ENCODE measurements at places on chromosomes 3 and 15.
A peak's percentile ranks its signal among the peaks of the same experiment; 100 is the strongest.

DNA sequence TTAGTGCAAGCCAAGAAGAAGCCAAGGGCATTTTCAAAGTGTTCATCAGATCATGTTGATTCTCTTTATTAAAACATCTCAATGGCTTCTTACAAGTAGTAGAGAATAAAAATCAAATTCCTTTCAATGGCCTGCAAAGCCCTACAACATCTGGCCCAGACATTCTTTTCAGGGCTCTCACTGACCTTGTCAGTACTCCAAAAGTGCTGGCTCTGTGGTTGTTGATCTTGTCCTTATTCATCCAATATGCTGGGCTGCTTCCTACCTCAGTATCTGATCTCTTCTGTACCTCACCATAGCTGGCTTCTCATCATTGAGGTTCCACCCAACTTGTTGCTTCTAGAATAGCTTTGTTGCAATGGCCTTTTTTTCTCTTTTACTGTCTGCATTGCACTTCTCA, 74.0 kb upstream of the SAMMSON start:
- DNase-seq = no peak

DNA sequence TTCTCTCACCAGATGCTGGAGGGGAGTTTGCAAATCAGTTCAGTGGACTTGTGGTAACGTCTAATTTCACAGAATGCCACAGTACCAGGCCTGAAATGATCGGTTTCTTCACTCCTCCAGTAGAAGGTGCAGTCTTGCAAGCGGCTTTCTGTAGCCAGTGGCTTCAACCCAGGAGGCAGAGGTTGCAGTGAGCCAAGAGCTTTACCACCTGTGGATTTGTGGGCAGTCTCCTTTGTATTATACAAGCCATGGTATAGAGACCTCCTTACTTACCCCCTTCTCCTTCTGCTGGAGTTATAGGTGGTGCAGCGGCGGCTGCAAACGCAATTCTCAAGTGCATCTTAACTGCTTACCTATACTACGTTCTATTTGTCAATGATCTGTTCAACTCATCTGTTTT, 17.6 kb downstream of the EIF2AK4 start:
- no peak for DNase-seq

GRCh38 chr15:61750271-61751084, 309.8 kb downstream of the VPS13C start:
- DNase-seq = no peak

- no peak for DNase-seq
Observed at GRCh38 chr3:147756476-147756875, 347.3 kb downstream of the ZIC1 start.

DNA sequence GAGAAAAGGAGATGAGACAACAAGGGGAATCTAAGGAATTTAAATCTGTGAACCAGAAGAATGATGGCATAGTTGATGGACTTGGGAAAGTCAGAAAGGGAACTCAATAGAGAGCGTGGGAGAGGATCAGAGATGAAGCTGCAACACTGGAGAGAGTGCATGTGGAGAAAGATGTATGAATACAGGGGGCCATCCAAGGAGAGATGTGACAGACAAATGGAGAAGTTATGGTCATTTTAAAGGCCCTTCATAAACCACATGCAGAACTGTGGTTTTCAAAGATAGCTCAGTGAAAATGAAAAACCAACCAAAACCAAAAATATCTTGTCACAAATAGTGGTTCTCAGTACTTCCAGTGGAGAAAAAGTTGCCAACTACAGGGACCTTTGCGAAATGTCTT, 265.2 kb downstream of the SUCLG2 start:
- no peak for DNase-seq

DNA sequence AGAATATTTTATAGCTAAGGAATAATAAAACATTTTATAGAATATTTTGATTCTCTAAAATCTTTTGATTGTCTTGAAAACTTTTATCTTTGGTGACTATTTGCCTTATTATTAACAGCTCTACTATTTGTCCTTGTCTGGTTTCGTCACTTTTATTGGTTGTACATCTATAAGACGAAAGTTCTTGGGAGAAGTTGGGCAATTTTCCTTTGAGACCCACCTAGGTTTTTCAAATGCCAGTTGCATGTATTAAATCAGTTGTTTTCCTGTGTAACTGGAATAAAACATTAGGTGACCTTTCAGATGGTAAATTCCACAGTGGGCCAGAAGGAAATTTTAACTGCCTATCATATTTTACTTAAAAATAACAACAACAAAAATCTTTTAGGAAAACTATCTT, 1245.7 kb downstream of the SI start:
- no peak for DNase-seq

GRCh38 chr3:66572938-66573710, 72.3 kb upstream of the LRIG1 start:
- DNase-seq = no peak

DNA sequence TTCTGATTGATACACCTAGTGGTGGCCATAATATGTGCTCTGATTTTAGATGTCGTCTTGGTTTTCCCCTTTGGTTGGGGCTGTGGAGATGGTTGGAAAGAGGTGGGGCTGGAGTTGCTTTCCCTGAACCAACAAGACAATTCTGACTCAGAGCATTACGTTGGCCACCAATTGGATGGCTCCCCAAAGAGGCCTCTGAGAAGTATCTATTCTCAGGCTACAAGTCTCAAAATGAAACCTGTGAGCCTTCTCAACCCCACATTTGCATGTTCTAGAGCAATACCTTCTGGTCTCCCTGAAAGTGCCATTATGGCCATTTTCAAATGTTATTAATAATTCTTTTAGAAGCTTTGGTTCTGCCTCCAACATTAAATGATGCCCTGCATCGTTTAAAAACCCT, 188.4 kb upstream of the WNT5A start:
- DNase-seq = no peak

DNA sequence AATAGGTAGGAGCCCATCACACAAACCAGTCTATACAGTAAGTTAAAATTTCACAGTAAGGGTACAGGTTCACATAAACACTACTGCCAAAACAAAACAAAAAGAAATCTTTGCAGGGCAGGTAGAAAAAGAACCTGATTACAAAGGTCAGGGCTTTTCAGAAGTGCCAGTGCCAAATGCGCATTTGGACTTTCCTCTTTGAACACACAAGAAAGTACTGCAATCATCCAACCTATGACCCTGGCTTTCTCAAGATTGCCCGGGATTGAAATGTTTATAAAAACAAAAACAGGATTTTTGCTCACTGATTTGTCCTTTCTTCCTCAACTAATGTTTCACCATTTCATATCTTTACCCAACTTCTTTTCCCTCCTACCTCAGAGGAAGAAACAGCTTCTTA, 47.4 kb downstream of the CBLB start:
- no peak for DNase-seq

DNA sequence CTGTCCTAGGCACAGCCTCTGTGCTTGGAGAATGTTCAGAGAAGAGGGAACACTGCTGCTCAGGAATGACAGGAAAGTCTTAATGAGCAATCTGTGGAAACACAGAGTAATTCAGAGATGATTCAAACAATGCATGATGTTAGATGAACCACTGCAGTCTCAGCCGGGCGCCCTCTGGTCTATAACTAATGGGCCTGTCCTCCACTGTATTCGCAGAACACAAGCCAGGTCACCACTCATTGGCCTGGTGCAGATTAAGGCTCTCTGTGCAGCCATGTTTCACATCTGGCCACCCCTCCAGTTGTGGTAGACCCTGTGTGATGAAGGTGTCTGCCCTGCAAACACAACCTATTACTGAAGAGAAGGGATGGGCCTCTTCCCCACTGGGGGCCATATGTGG, 281.7 kb upstream of the ROPN1 start:
- no peak for DNase-seq

- no peak for DNase-seq
Observed at GRCh38 chr15:75675579-75676404, 28.1 kb downstream of the SNX33 start.

DNA sequence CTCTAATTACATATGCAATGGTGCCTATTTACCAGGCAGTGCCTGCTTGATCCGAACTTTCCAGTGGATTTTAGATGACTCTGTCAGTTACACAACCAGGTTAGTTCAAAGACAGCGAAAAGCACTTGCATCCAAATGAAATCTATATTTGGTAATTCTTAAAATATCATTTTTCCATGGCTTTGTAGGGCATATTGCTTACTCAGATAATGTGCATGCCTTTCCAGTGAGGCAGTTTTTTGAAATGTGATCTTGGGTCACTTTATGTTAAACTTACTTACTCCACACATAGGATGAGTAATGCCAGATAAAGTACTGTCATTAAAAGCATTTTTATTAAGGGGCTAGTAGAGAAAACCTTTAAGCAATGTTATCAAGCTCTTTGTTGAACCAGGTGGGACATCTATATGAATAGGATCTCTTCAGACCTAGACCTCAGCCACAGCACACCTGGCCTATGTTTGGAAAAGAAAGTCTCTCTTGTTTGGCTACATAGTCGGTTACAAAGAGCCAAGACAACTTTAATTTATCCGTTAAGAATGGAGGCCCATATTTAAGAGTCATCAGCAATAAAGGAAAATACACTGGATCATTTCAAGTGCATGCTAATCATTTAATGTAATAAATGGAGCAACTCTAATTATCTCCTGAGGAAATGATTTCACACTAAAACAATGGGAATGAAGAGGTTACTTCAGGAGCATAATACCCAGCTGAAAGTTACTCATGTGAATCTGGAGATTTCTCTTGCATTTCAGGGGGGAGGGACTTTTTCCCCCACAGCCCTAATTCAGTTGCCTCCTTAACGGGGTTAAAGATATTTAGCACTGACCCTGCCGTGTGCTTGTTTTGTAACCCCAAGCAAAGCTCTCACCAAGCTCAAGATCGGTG, 56.3 kb upstream of the TMCO5A start:
- no peak for DNase-seq

DNA sequence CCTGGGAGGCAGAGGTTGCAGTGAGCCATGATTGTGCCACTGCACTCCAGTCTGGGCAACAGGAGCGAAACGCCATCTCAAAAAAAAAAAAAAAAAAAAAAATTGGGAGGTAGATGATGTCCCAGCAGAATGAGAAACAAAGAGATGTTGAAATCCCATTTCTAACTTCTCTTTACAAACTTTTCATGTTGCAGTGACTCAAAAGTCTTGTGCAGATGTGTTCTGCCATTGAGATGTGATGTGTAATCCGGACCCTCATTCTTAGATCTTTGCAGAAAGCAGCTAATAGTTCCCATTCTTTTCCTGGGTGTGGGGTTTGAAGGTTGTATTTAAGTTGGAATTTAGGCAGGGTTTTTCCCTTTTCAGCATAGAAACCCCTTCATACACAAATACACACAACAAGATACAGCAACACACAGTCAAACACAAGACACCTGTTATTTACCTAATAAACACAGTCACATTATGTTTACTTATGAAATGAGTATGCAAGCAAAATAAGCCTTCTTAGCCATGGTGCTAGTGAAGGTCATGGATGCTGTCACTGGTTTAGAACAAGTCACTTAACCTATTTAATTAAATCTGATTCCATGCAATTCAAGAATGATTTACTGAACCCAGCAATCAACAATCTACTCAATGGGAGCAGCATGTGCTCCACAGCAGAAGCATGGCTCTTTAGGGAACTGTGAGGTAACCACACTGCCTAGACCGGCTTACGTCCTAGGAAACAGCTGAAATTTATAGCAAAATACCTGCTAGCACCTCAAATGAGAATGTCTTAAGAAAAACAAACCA, 14.9 kb downstream of the SIAH2 start:
- DNase-seq = no peak

- no peak for DNase-seq
Observed at GRCh38 chr3:3753416-3753815, 45.8 kb upstream of the LRRN1 start.

DNA sequence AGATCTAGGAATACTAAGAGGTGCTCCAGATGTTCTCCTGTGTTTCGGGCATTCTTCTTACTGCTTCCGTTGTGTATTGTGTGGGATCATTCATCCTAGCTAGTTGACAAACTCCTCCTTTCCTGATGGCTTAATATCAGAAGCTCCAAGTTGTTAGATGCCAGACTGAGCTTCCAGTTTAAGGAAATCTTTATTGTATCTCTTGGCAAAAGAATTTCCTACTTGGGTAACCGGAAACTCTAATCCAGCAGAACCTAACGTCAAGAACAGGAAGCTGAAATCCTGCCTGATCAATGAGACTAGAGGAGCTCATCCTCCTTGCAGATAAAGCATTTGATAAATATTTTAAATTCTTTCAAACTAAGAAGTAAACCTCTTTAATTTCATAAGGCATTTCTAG, 27.7 kb upstream of the MYH15 start:
- DNase-seq = no peak

DNA sequence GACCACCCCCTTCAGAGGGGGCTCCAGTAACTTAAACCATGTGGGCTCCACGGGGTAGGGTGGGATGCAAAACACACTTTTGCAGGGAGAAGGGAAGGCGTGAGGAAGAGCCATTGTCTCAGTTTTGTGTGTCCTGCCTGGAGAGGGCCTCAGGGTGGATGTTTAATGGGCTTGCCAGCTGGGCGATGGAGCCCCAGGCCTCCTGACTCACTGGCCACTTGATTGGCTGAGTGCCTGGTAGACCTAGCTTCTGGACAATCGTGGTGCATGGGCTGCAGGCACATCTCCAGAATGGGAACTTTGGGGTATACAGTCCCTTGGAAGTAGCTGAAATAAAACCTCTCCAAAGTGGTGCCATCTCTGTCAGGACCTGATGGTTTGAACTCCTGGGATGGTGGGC, 118.3 kb upstream of the MRPS22 start:
- peak; percentile 56 for DNase-seq

DNA sequence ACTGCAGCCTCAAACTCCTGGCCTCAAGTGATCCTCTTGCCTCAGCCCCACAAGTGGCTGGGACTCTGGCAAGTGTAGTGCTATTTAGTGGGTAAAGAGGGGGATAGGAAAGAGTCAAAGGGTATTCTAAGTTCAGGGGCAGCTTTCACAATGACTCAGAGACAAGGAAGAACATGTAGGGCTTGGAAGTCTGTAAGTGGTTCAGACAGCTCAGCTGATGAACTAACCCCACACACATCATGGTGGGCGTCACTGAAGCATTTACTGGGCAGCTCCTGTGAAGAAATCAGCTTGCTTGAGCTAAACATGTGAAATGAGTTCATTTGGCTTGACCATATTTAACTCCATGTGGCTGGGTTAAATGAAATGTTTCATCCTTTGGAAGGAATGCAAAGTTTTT, 34.6 kb upstream of the THSD4 start:
- no peak for DNase-seq

DNA sequence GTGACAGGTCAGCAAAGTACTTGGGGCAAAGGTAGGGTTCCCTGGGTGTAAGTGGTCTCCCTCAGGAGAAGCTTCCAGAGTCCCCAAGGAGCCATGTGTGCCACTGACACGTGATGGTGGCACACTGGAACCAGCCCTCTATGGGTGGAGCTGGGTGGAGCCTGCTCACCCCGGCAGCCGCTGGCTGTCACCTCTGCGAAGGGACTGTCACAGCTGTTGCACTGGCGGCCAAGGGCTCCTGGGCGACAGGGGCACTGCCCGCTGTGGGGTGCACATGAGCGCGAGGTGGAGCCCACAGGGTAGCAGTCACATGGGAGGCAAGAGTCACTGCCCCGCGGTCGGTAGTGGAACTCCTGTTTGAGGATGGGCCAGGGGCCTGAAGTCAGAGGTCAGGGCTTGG, 12.0 kb downstream of the CELSR3 start:
- no peak for DNase-seq

DNA sequence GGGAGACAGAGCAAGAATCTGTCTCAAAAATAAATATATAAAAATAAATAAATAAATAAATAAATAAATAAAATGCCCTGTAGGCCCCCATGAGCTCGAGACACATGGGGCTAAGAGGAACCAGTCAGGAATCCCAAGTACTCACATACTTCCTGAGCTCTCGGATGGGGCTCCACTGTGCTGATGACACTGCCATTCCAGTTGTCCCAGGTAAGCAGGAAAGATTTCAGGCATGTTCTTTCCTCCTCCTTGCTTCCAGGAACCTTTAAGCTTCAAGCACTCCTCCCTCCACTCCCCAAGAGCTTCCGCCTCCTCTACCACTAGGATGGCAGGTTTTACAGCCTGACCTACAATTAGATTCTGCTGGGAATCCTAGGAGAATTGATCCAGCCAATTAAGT, 113.4 kb downstream of the SLC49A4 start:
- no peak for DNase-seq

All from T1000 (cell line).